ENCODE measurements at places on chromosomes 11 and 22.

- DNase-seq: no peak
These were observed 6.9 kb upstream of the VPS37C start for GRCh38 chr11:61168042-61168688.

DNA sequence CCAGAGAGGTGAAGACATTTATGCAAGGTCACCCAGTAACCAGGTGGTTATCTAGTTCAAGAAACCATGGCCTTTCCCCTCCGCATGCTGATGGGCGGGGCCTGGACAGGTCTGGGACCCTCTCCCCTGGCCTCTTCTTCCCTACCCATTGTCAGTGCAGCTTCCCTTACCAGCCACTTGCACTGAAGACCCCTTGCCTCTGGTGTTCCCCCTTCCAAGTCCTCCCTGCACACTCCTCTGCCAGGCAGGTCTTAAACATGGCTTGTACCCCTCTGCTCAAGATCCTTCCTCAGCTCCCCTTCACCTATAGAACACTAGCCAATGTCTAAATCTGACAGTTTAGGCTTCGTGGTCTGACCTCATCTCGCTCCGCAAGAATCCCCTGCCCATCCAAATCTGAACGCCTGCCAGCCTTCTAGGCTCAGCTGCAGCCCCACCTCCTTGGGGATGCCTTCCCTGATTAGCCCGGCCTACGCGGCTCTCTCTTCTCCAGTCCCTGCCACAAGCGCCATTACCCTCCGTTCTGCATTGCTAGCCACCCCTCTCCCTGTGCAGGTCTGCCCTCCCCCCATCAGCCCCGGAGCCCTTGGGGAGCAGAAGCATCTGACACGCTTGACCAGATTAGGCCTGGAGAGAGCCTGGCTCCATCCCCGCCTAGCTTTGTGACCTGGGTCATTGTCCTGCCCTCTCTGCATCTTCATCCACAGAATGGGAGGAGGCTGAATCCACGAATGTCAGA lies 213.8 kb downstream of the DSCAML1 start:
- no peak for DNase-seq

DNA sequence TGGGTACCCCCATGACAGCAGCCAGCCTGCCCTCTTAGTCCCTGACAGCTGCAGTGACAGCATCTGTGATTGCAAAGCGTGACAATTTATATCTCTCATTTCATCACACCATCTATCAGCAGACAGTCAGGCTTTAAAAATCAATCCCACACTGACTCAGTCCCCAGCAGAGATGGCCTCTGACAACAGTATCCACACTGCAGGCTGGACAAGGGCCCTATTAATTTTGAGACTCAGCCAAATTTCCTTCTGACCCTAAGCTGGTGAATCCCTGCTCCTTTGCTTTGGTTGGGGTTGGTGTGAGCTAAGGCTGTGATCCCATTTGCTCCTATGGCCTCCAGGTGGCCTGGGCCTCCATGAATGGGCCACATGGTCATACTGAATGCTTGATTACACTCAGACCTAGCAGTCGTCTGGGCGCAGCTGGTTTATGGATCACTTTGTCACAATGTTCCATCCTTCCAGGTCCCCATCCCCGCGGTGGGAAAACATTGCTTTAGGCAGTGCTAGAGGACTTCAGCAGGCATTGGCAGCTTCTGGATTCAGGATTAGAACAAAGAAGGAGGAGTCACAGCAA lies 68.2 kb upstream of the B3GAT1 start:
- DNase-seq: no peak

- no peak for DNase-seq
These were observed 35.0 kb upstream of the SLC1A2 start for GRCh38 chr11:35454362-35454761.

GRCh38 chr11:120331301-120331996 lies 4.8 kb upstream of the ARHGEF12 start:
- DNase-seq: no peak

DNA sequence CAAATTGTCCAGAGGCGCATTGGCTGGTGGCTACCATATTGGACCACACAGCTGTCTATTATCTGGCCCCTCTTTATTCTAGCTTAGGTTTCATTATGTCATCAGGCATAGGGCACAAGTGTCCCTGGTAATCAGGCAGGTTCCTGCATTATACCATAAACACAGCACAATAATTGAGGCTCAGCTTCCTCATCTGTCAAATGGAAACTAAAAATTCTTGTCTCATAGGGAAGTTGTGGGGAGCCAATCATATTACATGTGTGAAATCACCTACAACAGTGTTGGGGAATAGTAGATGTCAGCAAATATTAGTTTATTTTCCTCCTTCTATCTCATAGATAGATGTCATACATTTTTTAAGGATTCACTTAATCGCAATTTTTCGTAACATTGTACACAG lies 231.0 kb upstream of the SORL1-AS1 start:
- DNase-seq: no peak

- DNase-seq: no peak
These were observed 2.2 kb upstream of the KMT2A start for GRCh38 chr11:118434123-118434552.

DNA sequence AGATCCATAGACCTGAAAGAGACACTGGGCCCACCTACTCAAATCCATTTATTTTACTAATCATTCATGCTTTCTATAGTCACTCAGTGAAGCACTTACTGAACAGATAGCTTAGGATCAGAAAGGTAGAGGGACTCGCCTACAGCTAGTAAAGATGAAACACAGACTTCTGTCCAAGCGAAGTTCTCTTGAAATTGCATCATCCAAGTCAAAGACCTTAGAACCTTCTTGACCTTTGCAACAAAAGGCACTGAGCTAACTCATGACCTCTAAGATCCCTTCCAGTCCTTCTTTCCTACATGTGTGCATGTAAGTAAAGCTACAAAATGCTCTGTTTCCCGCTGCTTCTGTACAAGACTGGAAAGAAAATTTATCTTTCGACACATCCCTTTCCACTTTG lies 377.6 kb downstream of the LARGE1 start:
- DNase-seq: no peak

DNA sequence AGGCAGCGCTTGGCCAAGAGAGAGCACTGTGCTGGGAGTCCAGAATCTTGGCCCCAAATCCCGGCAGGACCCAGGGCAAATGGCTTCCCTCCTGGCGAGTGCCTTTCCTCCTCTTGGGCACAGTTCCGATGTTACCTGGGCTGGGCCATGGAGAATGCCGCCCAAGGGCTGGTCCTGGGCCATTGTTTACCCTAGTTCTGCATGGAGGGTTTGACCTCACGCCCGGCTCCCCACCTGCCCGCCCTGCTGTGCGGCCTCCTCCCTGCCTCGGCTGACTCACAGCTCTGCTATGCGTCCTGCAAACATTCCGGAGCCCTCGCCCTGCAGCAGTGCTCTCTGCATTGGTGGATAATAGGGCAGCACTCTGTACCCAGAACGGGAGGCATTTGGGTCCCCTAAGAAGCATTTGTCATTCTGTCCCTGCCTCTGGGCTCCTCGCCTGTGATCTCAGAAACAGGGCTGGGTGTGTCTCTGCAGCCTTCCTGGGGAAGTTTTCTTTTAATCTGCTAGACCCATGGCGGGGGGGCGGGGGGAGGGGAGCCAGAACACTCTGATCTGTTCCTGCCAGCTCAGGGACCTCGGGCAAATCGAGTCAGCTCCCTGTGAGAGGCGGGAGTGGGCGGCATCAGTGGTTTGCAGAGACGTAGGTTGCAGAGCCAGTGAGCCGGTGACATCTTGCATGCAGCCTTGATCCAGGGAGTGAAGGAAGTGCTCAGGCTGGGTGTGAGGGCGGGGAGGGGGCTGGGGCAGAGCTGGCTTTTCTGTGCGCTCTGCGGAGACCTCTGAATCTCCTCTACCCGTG lies 32.9 kb upstream of the SMIM38 start:
- no peak for DNase-seq

- peak; percentile 51 for DNase-seq
These were observed at the start of gene NRXN2 for GRCh38 chr11:64723117-64723906. NRXN2 (minus strand) TSS chr11:64723197; CDS start chr11:64713699, 9,498 bp downstream.

DNA sequence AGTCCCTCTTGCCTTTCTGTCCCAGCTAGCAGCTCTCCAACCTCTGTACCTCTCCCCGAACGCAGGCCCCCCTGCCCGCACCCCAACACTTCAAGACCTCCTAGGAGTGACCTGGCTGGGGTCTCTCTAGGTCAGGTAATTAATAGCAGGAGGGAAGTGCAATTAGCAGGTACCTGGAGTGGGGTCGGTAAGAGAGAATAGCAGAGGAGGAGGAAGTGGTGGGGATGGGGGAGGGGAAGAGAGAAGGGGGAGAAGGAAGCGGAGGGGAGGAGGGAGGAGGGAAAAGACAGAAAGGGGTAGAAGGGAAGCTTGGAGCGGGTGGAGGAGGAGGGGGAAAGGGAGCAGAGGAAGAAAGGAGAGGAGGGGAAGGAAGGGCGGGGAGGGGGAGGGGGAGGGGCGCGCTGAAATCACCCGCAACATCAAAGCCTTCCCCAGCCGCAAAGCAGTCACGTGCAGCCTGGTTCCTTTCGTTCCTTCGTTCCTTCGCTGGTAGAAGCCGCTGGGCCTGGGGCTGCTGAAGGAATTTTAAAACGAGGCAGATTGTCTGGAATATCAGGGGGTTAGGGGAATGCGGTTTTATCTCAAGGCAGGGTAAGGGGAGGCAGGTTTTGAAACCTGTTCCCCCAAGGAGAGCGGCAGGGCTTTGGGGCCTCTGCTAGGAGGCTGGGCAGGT lies 29.3 kb upstream of the TCF20 start:
- no peak for DNase-seq

GRCh38 chr11:85718991-85719807 lies 33.2 kb upstream of the CCDC89 start:
- DNase-seq: peak; percentile 98

DNA sequence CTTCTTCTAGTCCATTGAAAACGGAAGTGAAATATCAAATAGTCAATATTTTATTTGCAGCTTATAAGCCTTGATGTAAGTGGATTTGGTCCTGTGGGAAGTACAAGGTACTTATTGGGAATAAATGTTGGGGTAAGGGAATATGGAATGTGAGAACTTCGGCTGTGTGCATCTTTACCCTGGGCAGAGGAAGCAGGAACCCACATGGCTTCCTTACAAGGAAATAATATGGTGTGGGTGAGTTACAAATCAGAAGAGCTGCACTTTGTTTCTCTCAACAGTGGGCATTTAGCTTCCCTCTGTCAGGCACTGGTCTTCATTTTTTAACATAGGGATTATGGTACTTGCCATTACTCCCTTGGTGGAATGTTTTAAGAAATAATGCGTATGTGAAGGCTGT lies 77.9 kb downstream of the SCN3B start:
- no peak for DNase-seq

- DNase-seq: no peak
These were observed 170.7 kb upstream of the B3GAT1 start for GRCh38 chr11:134582770-134583095.

GRCh38 chr22:32880893-32881596 lies 79.5 kb downstream of the TIMP3 start:
- no peak for DNase-seq

DNA sequence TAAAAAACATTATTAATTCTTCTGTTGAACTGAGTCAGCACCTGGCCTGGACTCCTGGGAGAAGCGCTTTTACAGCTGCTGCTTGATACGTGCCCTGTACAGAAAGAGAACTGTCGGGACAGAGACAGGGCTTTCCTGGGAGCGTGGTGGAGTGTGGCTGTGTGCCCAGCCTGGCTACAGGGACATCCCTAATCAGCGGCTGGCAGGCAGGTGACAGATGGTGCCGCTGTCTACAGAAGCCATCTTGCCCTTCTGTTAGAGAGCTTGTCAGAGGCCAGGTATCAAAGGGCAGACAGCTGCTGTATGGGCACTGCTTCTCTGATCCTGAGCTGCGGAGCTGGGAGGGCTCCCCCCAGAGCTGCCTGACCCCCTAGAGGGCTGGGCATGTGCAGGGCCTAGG lies 361.8 kb downstream of the TENM4 start:
- DNase-seq: no peak

- DNase-seq: no peak
These were observed 18.0 kb downstream of the PKNOX2 start for GRCh38 chr11:125182573-125182972.

DNA sequence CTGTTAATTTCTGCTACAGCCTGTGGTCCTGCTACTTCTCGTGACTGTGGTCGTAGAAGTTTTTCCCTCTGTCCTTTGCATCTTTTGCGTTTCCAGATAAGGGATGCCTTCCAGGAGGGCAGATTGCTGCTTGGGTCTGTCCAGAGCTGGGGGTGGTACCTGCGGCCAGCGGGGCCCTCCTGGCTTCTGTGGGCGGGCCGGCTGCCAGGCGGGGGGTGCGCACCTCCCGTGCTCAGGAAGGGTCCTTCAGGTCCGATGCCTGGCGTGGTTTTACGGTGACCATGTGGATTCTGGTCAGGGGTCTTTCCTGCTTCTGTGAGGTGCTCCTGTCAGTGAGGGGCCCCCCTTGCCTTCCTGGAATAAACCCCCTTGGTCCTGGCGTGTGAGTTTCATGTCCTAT lies 84.8 kb downstream of the KCNQ1 start:
- no peak for DNase-seq

GRCh38 chr11:116465056-116465455 lies 307.7 kb downstream of the BUD13 start:
- DNase-seq: no peak

- DNase-seq: no peak
These were observed 1109.5 kb downstream of the BRD1 start for GRCh38 chr22:48717883-48718817.

GRCh38 chr11:110038201-110038600 lies 55.0 kb upstream of the ZC3H12C start:
- DNase-seq: no peak

GRCh38 chr11:14015711-14016110 lies 53.2 kb downstream of the SPON1 start:
- no peak for DNase-seq

DNA sequence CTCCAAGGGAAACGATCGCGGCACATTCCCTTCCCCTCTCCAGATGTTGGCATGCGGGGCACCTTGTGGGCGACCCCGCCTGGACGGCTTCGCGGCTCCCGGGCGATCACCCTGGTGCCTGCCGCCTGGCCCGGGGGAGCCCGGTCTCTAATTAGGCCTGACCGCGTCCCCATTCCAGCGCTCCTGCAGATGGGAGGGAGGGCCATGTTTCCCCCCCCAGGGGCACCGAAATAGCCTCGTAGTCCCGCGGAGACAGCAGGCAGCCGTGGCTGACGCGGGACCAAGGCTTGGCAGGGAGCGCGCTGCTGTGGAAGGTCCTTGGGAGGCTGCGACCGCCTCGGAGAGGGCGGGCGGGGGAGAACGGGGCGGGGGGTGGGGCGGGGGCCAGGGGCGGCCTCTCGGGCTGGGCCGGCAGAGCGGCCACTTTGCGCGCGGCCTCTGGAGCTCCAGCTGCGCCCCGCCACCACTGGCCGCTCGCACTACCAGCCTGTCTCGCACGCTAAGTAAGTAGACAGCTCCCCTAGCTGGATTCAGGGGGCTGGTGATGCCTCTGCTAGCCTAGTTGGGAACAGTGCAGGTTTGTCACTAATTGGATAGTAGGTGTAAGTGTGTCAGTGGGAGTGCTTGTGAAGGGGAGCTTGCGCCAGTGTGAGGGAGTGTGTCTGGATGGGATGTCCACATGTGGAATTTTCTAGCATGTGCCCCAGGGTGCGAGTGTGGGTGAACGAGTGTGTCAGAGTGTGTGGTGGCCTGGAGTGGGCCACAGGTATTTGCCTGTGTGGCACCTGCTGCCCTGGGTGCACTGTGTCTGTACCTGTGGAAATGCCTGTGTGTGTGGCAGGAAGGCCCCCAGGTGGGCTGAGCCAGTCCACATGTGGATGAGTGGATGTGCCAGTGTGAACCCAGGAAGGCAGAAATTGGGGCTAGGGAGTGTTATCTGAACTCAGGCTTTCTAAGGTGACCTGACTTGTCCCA lies at the start of gene INSC:
Gene INSC, plus strand, starts transcription at position 423 of the 975 bp plus-strand sequence. CDS start 34,252 bp downstream, outside the sequence.
- no peak for DNase-seq

GRCh38 chr11:75659836-75660235 lies 9.0 kb downstream of the MAP6 start:
- no peak for DNase-seq

- no peak for DNase-seq
These were observed 220.0 kb downstream of the INSC start for GRCh38 chr11:15334766-15335165.

GRCh38 chr11:82458761-82459160 lies 274.9 kb downstream of the FAM181B start:
- no peak for DNase-seq
